Stimulated activated CD4-positive, alpha-beta T cell treated with anti-CD3 and anti-CD28 coated beads, TNF-alpha, amount 100 ng/mL, for 4 hours (primary cell): ENCODE measurements at places on chromosomes 5 and 9.

GRCh38 chr5:5126444-5126843 is 13.7 kb upstream of the ADAMTS16 start:
- no peak for DNase-seq

DNA sequence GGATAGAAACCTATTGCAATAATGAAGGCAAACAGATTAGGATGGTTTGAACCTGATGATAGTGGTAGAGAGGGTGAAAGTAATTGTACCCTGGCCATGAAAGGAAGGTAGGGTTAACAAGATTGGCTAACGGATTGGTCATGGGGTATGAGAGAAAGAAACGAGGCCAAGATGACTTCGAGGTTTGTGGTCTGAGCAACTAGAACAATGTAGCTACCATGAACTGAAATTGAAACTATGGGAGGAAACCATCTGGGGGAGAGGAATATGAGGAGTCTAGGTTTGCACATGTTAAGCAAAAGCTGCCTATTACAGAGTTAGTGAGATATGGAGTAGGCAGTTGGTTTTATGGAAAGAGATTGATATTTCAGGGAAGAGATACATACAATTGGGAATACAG is 406.0 kb downstream of the PRELID2 start:
- no peak for DNase-seq

GRCh38 chr9:21751998-21752397 is 50.4 kb upstream of the MTAP start:
- no peak for DNase-seq

- DNase-seq, result no peak
These were observed 43.7 kb downstream of the OR2V1 start for GRCh38 chr5:181087309-181087708.

GRCh38 chr9:76709020-76709419 is 55.2 kb upstream of the PCA3 start:
- DNase-seq, result no peak
